ENCODE measurements at places on chromosomes 2 and 18. TPM values are rescaled to one million over a fixed set of nuclear protein-coding genes. Genes with fewer than 3 reads are reported as not detected.

DNA sequence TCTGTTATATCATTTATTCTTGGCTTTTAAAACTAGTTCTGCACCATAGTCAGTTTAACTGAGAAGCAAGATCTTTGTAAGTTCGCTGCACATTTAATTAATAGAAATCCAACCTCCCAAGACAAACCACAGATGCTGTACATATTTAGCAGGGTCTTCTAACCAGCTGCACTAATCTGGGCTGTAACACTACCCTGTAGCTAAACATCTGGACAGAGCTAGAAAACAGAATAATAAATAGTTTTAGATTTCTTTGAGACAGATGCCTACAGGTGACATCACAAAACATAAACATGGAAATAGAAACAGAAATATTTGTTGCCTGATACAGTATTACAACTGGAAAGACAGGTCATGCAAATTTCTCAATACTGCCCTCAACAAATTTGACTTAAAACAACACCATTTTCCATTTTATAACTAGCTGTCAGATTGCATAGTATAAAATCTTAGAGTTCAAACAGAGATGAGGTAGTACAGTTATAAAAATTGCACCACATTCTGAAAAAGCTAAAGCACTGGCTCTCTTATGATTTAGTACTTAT, 315.1 kb downstream of the NR4A2 start:
- H3K27ac ChIP-seq, result no peak overlapping the region
- no peak overlapping the region for H3K4me3 ChIP-seq
- no peaks in the 10 kb centered on the region for H3K4me1 ChIP-seq
- no peaks in the 10 kb centered on the region for H3K27me3 ChIP-seq
- DNase-seq, result no peak
- H3K36me3 ChIP-seq, result no peaks in the 10 kb centered on the region

GRCh38 chr2:147385600-147385999, 459.2 kb upstream of the ACVR2A start:
- no peaks in the 10 kb centered on the region for H3K27me3 ChIP-seq
- H3K36me3 ChIP-seq, result no peaks in the 10 kb centered on the region
- no peak for DNase-seq
- no peak overlapping the region for H3K4me3 ChIP-seq

DNA sequence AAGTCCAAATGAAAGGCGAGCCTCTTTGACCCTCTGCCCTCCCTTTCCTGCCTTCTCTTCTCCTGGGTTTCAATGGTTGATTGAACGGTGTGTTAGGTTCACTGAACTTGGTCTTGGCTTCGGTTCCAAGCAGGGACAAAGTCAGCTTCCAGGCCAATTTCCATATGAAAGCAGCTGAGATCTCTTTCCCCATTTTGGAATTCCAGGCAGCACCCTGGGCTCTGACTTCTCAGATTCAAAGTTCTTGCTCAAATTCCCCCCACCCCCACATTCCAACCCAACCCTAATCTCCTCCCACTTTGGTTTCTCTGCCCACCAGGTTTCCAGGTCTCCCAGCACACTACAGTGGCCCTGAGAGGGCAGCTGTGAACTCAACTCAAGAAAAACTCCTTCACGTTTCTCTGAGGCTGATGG, 231.0 kb downstream of the INSIG2 start:
- H3K4me1 ChIP-seq, result peaks cover 7% of the 10 kb centered on the region
- H3K27me3 ChIP-seq, result no peaks in the 10 kb centered on the region
- H3K27ac ChIP-seq, result no peak overlapping the region
- H3K4me3 ChIP-seq, result no peak overlapping the region
- DNase-seq, result no peak
- H3K36me3 ChIP-seq, result no peaks in the 10 kb centered on the region

DYNAP gene
- not detected for total RNA-seq

GRCh38 chr18:41324934-41325333, 630.1 kb upstream of the PIK3C3 start:
- H3K27ac ChIP-seq, result no peak overlapping the region
- H3K4me3 ChIP-seq, result no peak overlapping the region
- no peak for DNase-seq

DNA sequence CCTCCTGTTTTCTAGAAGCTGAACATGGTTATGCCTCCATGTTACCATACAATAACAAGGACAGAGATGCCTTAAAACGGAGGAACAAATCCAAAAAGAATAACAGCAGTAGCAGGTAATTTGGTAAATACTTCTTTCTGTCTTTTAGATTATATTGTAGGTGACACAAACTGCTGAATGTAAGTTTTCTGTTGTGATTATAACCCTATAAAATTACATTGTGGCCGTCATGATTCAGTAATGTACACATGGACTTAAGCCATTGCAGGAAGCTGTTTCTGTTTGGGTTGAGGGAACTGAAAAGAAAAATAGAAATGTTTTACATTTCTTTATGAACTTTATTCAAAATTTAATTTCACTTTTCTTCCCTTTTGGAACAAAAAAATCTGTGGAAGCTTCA, 1.2 kb downstream of the MXD1 start:
- H3K36me3 ChIP-seq, result peaks cover 31% of the 10 kb centered on the region
- peak overlapping the region; percentile 99 for H3K27ac ChIP-seq
- no peaks in the 10 kb centered on the region for H3K27me3 ChIP-seq
- DNase-seq, result peak; percentile 25
- peaks cover 30% of the 10 kb centered on the region for H3K4me1 ChIP-seq

LOXHD1 gene
- total RNA-seq, result 0.45 TPM

DNA sequence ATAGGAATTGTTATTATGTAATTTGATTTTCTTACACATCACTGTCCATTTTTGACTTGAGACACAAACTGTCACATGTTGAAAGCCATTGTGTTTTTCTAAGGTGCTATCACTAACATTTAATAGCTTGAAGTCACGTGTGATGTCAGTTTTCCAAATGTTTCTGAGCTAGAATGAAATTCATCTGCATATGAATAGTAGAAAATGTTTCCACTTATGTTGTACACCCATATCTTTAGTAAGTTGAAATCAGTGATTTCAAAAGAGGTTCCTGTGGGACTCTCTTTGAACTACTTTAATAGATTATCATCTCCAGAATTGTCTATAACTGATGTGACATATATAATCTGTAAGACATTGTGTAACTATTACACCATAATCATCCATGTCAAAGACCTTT, 27.8 kb downstream of the ABCG5 start:
- H3K27ac ChIP-seq, result no peak overlapping the region
- peaks cover 29% of the 10 kb centered on the region for H3K36me3 ChIP-seq
- H3K4me1 ChIP-seq, result peaks cover 5% of the 10 kb centered on the region
- no peak for DNase-seq
- H3K27me3 ChIP-seq, result no peaks in the 10 kb centered on the region

PSMA8 gene
- not detected for total RNA-seq

DNA sequence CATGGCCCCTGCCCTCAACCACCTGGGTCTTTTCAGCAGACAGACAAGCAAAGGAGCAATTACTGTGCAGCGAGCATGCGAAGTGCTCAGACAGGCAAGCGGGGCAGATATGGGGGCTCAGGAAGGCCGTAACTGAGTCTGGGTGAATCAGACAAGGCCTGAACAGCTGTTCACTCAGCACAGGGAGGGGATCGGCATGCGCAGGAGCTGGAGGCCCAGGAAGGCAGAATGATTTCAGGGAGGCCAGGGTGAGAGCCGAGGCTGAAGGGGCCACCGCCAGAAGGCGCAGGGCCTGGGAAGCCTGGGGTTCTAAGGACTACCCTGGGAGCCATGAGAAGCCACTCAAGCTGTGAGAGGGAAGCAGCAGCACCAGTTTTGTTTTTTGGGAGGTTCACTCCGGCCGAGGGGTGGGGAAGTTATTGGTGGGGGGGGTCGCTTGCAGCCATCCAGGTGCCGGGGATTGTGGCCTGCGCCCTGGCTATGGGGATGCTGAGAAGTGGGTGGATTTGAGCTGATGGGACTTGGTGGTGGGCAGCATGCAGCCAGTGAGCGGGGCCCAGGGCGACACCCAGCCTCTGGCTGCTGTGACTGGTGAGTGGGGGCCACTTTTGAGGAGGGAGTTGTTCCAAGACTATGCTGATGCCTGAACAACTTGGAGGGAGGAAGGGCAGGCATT, 132.2 kb downstream of the TSN start:
- no peak for DNase-seq
- H3K27ac ChIP-seq, result no peak overlapping the region
- no peaks in the 10 kb centered on the region for H3K4me1 ChIP-seq
- H3K36me3 ChIP-seq, result no peaks in the 10 kb centered on the region
- no peaks in the 10 kb centered on the region for H3K27me3 ChIP-seq

DNA sequence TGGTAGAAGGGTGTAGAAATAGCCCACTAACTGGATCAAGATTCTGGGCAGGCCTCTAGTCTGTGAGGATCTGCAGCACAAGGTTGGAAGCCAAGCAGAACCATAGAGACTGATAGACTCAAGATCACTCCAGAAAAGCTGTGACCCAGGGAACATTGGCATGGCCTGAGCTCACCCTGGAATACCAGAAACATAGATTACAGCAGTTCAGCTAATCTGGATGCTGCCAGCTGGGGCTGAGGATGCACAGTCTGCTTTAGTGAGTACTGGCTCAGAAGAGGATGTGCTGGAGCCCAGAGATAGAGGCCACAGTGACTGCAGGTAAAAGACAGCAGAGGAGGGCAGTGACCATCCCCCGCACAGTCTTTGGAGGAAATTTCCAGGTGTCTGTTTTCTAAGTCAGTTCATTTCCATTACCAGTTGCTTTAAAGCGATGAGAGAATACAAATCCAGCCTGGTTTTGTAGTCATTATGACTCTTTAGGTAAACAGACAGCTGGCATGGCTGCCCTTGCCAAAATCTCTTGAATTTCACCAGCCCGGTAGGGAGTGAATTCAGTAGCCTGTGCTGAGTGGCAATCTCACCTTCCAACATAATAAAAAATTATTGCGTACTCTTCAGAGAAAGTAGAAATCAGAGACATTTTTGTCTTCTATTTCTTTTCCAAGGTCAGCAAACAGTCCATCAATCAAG, 119.2 kb downstream of the ANTXR1 start:
- no peaks in the 10 kb centered on the region for H3K4me1 ChIP-seq
- DNase-seq, result no peak
- H3K36me3 ChIP-seq, result no peaks in the 10 kb centered on the region
- H3K27ac ChIP-seq, result no peak overlapping the region
- no peaks in the 10 kb centered on the region for H3K27me3 ChIP-seq

Data from stomach (tissue), 19 donors.